CD4-positive, alpha-beta T cell treated with Interleukin-4 for 1 hour (primary cell): ENCODE measurements at places on chromosomes 3 and 15.

- DNase-seq: no peak
Measured at GRCh38 chr15:94411846-94412245, 180.5 kb downstream of the MCTP2 start.

DNA sequence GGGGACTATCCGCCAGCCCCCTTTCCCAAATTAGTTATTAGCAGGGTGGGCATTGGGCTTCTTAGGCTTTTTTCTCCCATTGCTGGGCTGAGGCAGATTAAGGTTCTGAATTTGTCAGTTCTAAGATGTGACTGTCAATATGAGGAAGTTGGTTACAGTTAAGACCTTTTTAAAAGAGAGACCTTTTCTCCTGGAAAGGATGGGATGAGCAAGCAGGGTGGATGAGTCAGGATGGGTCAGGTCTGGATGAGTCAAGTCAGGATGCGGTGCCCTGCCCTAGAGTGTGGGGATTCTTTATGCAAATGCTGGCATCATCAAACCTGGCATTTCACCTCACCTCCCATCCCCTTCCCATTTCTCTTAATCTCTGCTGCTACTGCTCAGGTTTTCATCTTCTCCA, 1.9 kb downstream of the AEN start:
- DNase-seq: peak; percentile 60

GRCh38 chr3:120685411-120685810, 3.4 kb upstream of the HGD start:
- DNase-seq: no peak

- no peak for DNase-seq
Measured at GRCh38 chr3:7484636-7485035, 623.7 kb downstream of the GRM7 start.

DNA sequence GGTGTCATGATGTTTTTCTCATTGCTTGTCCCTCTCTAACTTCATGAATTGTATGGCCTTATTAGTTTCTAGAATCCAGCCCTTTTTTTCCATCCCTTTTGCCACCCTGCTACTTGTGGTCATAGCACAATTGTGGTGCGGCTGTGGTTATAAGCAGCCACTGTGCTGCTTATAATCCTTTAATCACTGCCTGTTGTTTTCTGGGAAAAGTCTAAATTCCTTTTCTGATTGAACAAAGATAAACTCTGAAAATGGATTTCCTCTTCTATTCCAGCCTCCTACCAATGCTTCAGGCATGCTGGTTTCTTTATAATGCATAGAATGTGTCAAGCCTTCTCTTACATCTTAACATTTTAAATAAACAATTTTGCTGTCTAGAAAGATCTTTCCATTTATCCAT, 319.5 kb downstream of the C3orf38 start:
- no peak for DNase-seq

DNA sequence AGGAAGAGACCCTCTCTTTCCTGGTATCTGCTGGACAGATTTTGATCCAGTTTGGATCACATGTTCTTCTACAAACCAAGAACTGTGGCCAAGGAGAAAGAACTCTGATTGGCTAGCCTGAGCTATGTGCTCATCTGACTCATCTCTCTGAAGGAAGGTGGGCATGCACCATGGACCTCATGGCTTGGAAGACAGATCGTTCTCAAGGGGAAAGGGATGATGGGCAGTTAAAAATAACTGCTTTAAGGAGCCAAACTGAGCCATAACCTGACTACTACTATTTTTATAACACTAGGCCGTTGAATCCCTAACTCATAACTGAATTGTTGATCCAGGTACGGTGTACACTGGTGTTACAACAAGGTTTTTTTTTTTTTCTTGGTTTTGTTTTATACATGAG, 112.4 kb downstream of the B3GALNT1 start:
- no peak for DNase-seq

- DNase-seq: no peak
Measured at GRCh38 chr3:20422391-20422790, 236.4 kb upstream of the SGO1 start.

DNA sequence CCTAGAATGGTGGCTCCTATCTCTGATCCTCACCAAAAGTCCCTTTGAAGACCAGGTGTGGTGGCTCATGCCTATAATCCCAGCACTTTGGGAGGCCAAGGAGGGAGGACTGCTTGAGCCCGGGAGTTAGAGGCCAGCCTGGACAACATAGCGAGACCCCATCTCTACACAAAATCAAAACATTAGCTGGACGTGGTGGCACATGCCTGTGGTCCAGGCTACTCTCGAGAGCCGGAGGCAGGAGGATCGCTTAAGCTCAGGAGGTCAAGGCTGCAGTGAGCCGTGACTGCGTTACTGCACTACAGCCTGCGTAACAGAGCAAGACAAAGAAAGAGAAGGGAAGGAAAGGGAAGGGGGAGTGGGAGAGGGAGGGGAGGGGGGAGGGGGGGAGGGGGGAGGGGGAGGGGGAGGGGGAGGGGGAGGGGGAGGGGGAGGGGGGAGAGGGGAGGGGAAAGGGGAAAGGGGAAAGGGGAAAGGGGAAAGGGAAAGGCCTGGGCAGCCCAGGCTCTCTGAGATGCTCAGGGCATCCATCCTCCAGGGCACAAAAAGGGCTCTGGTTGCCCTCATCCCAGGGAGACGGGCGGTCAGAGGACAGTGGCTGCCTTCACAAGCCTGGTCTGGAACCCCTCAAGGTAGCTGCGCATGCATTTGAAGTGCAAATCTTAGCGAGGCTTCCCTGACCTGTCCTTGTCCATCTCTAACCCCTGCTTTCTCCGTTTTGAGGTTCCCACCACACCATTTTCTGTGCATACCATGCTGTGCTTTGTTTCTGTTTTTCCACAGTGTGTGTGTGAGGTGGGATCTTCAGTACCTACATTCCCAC, 76.1 kb downstream of the LDHAL6B start:
- no peak for DNase-seq

GRCh38 chr3:133112666-133113065, 74.5 kb downstream of the TMEM108 start:
- no peak for DNase-seq
